ENCODE measurements at places on chromosomes 16 and 17. TPM values are rescaled to one million over a fixed set of nuclear protein-coding genes. Genes with fewer than 3 reads are reported as not detected.

- ATAC-seq, result no peak
These were observed 90.5 kb downstream of the SEC14L1 start for GRCh38 chr17:77231076-77231871.

DNA sequence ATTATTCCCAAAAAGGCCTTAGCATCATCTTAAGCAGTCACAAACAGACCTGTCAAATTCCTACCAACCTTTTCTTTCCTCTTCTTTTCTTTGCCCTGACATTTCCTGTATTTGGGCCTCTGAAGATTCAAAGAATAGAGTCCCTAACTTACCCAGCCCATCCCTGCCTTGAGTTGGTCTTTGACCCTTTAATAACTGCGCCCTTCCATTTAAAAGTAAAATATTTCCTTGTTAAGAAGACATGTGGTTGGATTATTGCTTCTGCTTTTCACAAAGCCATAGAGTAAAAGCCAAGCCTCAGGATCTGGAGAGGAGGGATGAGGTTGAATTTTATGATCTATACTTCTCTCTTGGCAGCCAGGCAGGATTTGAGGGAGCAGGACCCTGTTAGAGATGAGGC, 13.2 kb upstream of the CCL23 start:
- ATAC-seq, result no peak

DNA sequence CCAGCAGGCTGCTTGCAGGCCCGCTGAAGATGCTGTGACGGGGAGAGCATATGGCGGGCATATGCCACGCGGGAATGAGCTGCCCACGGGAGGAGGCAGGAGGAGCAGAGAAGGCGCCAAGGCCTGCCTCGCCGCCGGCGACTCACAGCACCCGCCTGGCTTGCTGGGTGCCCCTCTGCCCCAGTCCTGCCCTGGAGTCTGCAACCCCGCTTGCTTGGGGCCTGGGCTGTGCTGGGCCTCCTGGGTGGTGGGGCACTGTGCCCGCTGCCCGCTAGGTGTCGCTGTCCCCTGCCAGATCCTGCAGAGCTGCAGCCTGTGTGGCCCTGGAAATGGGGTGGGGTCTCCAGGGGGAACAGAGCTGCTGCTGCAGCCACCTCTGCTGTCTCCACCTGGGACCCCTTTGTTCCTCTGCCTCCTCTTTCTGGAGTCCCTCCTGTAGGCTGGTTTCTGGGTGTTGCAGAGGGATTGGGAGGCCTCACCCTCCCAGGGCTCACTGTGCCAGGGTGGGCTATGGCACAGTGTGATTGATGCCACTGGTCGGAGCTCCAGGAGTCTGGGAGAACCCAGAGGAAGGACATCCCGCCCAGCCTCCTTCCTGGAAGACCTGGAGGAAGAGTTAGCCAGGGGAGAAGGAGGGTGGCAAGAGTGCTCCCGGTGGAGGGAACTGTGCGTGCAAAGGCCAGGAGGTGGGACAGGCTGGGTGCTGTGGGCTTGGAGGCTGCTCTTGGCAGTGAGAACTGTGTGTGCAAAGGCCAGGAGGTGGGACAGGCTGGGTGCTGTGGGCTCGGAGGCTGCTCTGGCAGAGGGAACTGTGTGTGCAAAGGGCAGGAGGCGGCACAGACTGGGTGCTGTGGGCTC, 141.0 kb upstream of the CIBAR2 start:
- ATAC-seq, result peak; percentile 90

SPECC1 gene
- total RNA-seq, result 300 TPM
